ENCODE measurements at places on chromosomes 3 and 15.

- DNase-seq: no peak
Measured at GRCh38 chr3:159158213-159158612, 356.4 kb downstream of the MFSD1 start.

GRCh38 chr15:92415639-92416297, 22.1 kb downstream of the ST8SIA2 start:
- DNase-seq: no peak

DNA sequence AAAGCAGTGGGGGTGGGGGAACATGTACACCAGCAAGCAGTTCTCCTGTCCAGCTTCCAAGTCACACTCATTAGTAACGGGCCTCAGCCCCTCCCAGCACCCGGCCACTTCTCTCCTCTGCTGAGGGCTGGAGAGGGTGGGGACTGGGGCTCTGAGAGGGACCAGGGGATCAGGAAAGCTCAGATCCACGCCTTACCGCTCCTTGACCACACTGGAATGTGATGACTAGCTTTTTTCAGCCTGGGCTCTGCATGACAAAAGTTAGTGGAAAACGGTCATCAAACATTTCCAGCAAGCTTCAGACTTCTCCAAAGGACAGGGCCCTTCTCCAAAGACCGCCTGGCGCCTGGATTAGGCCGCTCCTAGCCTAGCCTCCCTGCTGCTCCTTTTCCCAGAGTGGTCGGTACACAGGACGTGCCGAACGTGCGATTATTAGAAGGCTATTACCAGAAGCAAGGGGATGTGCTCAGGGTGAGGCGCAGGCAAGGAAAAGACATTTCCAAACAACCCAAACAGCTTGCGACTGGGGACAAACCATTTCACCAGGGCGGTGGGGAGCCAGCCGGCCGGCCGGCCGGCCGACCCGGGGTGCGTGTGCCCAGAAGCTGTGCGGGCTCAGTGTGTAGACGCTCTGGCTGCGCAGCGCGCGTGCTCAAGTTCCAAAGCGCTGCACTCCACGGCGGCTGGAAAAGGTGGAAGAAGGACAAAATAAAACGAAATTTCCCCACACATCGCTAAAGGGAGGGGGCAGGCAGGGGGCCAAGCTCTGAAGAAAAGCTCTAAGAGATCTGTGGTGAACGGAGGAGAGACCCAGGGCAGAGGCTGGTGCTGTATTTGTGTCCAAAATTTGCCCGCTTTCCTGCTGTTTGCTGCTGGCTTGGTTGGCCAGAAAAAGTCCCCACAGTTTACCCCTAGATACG, 51.0 kb upstream of the SSR3 start:
- DNase-seq: no peak

DNA sequence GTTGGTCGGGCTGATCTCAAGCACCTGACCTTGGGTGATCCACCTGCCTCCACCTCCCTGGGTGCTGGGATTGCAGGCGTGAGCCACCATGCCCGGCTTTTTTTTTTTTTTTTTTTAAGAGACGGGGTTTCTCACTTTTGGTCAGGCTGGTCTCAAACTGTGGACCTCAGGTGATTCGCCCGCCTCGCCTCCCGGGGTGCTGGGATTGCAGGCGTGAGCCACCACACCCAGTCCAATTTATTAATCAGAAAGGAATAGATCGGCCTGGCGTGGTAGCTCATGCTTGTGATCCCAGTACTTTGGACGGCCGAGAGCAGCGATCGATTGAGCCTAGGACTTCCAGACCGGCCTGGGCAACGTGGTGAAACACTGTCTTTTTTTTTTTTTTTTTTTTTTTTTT, 13.9 kb upstream of the GOLGA8M start:
- no peak for DNase-seq

DNA sequence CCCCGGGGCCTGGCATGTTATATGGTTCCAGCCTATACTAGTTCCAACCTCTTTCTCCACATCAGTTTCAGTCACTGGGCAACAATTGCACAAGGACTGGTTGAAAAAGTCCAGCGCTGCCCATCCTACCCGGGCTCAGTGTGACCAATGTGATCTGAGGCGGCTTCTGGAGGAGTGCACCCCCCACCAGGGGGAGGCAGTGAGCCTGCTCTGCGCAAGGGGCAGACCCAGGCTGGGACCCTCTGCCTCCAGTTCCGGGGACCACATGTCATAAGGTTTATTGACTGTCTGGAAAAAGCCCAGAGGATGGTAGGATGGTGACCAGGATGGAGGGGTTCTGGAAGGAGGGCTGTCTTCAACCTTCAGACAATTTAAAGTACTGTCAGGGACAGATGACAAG, 25.6 kb upstream of the NR2E3 start:
- no peak for DNase-seq

DNA sequence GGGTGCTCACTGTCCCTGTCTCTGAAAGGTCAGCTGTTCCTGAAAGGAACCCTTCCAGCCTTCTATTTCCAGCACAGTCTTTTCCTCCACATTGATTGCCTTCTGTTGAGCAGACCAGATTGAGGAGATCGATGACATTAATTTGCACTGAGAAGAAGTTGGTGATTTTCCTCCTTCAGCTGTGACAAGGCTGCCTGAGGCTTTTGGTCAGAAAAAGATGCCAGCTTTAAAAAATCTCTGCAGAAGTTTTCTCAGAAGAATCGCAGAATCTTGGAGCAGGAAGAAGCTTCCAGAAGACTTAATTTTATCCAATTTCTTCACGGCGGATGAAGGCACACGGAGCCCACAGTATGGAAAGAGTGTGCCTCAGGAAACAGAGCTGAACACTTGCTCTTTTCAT, 112.8 kb downstream of the FAM43A start:
- no peak for DNase-seq

GRCh38 chr15:75809986-75810750, 33.1 kb upstream of the UBE2Q2 start:
- DNase-seq: no peak

- DNase-seq: no peak
Measured at GRCh38 chr3:72663429-72663828, 184.8 kb downstream of the SHQ1 start.

- no peak for DNase-seq
Measured at GRCh38 chr15:72206677-72207000, 9.1 kb upstream of the GRAMD2A start.

DNA sequence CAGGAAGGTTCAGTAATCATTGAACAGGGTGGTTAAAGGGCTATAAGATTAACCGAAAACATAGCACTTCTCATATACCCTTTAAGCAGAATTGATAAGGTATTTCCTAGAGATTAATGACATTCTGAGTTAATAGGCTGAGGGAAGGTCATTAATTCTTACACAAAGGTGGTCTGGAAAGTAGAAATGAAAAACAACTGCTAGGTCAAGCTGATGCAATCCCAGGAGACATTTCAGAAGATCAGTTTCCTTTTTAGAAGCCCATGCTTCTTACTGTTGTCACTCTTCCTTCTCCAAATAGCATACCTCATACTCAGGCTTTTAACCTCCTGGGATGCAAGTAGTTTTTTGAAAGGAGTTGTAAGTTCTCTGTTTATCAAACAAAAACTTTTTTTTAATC, 8.8 kb downstream of the FILIP1L start:
- DNase-seq: no peak

DNA sequence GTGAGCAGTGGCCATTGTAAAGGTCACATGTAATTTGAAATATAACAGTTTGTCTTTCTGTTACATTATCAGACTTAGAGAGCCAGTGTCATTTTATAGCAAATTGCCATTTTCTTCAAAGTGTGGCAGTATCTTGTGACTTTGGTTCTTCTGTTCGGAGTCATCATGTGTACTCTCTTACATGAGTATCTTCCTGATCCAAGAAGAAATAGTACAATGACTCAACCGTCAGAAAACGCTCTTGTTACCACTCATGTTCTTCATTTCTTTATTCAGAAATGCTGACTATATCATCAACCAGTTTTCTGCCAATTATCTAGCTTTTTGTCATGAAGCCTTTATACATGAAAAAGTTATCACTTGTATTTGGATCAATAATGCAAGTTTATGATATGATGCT, 93.6 kb upstream of the CGNL1 start:
- no peak for DNase-seq

GRCh38 chr3:193342551-193342950, 36.0 kb downstream of the ATP13A5 start:
- DNase-seq: no peak

DNA sequence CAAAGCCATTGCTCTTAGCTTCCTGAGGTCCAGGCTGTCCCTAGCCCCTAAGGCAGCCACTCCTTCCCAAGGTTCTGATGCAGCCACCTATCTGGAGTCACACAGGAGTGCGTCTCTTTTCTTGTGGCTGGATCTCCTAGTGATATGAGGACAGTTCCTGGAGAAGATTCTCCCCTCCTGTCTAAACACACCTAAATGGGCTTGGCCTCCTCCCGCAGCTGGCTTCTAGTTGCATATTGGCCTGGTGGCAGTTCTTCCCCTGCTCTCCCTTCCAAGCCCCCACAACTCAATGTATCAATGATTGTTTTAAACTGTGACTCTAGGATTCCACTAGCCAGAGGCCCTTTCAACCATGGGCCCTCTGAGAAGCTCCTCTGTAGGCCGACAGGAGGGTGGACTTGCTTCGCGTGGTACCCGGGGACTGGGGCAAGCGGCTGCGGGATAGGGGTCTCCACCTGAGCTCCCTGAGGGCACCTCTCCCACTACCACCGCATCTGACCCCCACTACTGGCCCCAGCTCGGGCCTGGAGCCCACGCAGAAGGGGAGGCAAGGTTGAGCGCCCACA, 1.4 kb downstream of the ITGA11 start:
- no peak for DNase-seq

DNA sequence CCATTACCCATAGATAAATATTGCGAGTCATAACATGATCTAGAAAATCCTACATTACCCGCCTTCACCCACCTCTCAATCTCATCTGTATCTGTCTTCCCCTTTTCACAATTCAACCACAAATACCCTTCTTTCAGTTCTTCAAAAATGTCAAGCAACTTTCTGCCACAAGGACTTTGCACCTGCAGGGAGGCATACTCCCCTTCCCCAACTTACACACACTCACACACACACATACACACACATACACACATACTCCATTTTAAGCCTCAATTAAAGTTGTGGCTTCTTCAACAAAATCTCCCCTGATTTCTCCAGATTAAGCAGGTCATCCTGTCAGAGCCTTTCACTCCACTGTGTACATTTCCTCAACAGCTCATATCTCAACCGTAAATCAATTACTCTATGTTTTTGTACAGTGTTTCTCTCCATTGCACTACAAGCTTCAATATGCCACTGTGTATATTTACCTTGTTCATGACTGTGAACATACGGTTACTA, 33.1 kb upstream of the CCDC50 start:
- no peak for DNase-seq

DNA sequence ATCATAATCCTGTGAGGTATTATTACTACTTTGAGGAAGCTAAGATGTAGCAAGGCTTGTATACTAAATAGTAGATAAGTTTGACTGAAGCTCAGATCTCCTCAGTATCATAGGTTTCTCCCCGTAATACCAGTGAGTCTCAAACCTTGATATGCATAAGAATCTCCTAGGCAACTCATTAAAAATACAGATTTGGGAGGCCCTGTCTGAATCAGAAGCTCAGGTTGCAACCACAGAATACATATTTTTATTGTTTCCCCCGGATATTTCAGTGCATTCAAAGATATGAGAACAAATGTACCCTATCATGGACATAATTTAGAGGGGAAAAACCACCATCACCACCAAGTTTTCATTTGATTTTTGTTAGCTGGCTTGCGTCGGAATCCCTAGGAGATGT, 242.1 kb upstream of the C2CD4B start:
- DNase-seq: no peak

GRCh38 chr3:41681479-41681878, 280.4 kb downstream of the ULK4 start:
- DNase-seq: no peak

DNA sequence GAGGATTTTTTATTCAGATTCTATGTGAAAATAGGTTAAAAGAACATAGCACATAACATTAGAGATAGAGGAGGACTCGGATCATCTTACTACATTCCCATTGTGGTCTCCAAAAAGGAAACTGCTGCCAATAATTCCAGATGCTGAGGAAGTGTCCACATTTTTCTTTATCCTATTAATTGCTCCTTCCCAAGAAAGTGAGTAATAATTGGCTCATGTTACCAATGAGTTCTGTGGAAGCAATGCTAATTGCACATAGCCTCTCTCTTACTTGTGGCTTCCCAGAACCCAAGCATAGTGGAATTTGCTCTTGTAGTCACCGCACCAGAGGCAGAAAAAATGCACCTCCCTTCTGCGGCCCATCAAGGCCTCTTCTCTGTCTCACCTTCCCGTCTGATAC, 208.4 kb downstream of the PLOD2 start:
- no peak for DNase-seq

GRCh38 chr3:48501196-48501595, 2.8 kb downstream of the SHISA5 start:
- no peak for DNase-seq

- no peak for DNase-seq
Measured at GRCh38 chr3:52225452-52226228, at the start of gene TLR9. Gene TLR9, minus strand, starts transcription at chr3:52225645. Its CDS starts 116 bp downstream, at chr3:52225529.
